ENCODE measurements at places on chromosomes 16 and 17.
A peak's percentile ranks its signal among the peaks of the same experiment; 100 is the strongest.

- no peak for DNase-seq
Measured at GRCh38 chr17:62676231-62676943, 48.9 kb downstream of the MRC2 start.

- DNase-seq = no peak
Measured at GRCh38 chr17:39525801-39526506, 64.7 kb downstream of the CDK12 start.

- no peak for DNase-seq
Measured at GRCh38 chr17:82544431-82545070, 25.0 kb downstream of the FOXK2 start.

DNA sequence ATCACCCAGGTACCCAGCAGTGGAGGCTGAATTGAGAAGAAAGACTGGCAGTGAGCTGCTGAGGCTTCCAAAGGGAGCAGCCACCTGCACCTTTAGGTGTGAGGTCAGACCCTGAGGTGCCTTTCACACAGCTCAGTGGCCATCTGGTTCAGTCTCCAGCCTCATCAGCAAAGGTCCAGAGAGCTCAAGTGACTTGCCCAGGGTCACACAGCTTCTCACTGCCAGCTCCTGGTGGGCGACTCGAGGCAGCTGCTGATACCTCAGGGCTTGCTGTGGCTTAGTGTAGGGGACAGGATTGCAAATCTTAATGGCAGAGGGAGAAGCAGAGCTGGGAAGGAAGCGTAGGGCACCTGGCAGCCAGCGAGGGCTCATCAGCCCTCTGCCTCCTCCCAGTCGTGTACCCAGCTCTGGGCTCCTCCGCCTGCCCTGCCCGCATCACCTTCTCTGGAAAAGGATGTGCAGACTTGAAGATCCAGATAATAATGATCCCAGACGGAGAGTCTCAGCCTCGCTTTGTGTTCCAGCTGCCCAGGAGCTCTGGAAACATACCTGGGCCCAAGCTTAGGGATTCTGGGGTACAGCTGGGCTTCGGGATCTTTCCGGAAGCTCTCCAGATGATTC, 165.3 kb upstream of the GSE1 start:
- no peak for DNase-seq

DNA sequence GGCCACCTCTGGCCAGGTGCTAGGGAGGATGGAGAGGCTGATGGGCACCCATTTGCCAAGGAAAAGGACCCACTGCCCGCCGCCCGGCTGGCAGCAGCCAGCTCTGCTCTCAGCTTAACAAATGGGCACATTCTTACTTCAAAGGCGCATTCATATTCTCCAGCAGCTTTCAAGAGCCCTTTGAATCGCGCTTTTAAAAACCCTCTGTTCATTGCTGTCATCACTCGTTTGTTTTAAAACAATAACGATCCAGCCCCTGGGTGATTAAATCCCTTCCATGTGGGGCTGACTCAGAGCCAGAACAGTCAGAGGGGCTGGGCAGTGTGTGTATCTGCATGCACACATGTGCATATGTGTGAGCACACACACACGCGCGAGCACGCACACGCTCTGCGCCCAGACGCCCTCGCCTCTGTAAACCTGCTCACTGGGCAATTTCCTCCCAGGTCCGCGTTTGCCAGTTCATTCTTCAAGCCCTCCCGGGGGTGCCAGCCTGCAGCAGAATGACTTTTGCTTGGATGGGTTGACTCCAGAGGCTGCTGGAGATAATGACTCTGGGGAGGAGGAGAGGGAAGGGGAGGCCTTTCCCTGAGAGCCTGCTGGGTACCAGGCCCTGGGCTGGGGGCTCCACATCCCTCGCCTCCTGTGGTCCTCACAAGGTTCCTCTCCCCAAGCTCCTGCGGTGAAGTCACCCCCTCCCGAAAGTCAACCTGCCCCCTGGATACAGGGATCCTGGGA, 133.1 kb downstream of the SDK2 start:
- DNase-seq = no peak

GRCh38 chr16:4806280-4806679, 3.8 kb upstream of the ROGDI start:
- no peak for DNase-seq

GRCh38 chr17:66714046-66715023, 120.6 kb upstream of the CACNG5 start:
- DNase-seq = no peak

- DNase-seq = no peak
Measured at GRCh38 chr16:12420661-12421209, 383.0 kb downstream of the CPPED1 start.

- no peak for DNase-seq
Measured at GRCh38 chr17:73874008-73874720, 229.9 kb upstream of the SDK2 start.

DNA sequence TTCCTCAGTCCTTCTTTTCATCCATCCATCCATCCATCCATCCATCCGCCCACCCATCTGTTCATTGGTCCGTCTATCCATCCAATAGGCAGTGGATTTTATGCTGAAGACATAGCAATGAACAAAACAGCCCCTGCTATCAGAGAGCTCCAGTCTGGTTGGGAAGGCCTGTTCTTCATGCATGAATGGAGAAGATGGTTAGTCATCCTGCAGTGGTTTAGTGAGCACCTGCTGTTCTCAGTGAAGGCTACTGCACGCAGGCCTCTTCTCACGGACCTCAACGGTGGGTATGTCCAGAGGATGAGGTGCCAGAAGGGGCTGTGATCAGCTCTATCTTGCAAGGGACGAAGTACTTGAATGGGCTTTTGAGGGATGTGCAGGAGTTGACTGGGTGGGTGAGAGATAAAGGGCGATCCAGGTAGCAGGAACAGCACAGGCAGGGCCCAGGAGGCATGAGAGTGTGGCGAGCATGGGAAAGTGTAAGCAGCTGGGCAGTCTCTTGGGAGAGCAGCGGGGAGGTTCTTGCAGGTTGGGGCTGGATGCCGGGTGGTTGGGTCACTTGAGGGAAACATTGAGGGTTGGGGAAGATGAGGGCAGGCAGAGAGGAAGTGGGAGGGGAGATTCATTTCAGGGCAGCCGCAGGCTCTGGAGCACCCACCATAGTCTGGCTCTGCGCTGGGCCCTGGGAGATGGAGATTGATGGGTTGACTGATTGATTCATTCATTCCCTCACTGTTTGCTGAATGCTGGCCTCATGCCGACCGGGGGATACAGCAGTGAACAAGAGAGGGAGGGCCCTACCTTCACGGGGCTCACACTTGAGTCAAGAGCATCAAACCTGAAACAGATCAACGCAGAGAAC, 115.0 kb upstream of the CIBAR2 start:
- no peak for DNase-seq

DNA sequence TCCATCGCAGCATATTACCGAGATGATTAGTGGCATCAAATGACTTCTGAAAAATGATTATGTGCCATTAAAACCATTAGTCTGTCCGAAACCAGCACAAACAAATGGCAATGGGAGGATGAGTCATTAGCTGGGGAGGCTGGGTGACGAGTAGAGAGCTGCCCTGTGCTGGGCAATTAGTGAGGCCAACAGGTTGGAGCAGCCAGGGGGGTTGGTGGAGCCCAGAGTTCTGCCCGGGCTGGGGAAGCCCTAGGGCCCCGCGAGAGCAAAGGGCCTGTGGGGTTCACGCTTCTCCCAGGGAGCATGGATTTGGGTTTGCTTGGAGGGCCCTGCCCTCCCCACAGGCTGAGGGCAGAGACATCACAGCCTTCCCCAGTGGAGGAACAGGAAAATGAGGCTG, 152.1 kb upstream of the RPL38 start:
- DNase-seq = no peak

- DNase-seq = no peak
Measured at GRCh38 chr16:49631187-49632041, 224.5 kb downstream of the ZNF423 start.

DNA sequence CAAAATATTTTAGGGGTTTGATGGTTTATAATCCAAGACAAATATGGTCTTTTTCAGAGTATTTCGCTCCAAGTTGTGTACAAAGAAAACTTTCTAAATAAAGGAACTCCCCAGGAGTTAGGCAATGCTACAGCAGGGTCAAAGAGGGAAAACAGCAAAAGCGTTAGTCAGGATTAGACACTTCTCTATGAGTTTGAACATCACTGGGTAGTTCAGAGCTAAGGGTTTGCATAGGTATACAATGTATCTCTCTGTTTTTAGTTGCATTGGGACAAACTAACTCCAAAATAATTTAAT, 34.8 kb downstream of the FAM20A start:
- DNase-seq = no peak

DNA sequence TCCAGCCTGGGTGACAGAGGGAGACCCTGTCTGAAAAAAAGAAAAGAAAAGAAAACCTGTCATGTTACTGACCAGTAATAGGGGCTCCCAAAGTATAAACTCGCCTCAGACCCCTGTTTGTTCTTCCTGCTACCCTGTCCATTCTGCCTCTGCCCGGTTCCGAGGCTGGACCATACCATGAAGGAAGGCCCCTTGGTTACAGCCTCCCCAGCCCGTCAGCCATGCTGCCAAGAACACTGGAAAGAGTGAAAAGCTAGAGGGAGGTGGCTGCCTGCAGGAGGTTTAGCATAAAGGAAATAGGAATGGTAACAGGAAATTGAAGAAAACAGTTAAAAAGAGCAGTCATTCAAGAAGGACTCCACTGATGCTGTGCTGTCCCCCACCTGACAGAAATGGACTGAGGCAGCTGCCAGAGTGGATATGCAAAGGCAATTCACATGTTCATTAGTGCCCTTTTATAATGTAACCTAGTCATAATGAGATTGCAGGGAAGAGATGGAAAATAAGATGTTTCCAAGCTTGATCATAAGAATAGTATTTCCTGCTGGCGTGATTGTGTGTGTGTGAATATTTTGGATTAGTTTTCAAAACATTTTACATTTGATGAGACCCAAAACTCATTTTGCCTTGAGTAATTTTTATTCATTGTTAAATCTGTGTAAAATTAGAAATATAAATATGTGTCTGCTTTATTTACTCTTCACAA, 102.6 kb downstream of the GOSR1 start:
- DNase-seq = no peak

DNA sequence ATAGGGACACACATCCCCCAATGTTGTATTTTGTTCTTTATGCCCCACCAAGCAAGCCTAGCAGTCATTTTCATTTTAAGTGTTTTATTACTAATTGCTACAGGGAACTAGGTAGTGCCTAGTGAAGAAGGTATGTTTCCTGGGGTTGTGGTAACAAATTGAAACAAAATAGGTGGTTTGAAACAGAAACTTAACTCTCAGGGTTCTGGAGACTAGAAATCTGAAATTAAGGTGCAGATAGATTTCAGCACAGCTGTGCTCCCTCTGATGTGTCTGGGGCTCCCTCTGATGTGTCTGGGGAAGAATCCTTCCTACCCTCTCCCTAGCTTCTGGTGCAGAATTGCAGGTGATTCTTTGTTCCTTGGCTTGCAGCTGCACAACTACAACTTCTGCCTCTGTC, 390.1 kb downstream of the ZFHX3 start:
- DNase-seq = no peak

- DNase-seq = no peak
Measured at GRCh38 chr16:30115238-30115637, 1.9 kb upstream of the GDPD3 start.

GRCh38 chr17:6599364-6599763, 41.1 kb downstream of the KIAA0753 start:
- no peak for DNase-seq

DNA sequence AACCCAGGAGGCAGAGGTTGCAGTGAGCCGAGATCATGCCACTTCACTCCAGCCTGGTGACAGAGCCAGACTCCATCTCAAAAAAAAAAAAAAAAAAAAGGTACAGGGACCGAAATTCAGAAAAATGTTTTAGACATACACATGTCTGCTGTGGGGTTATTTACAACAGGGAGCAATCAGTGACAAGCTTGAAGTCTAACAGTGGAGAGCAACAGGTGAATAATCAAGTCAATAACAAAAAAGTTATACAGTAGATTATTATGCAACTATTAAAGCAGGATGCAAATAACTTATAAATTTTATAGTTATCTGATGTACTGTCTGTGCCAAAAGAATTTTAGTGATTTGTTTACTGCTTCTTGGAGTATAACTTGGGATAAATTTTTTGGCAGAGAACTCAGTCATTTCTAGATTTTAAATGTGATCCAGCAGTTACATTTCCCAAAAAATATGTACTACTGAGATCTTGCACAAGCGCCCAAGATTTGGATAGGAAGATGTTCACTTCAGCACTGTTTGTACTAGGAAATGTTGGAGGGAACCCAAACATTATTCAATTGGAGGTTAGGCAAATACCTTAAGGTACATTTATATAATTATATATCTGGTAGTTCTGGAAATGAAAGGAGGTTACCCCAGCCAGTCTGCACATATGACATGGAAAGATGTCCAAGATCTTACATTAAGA, 34.1 kb downstream of the EEF2K start:
- no peak for DNase-seq

DNA sequence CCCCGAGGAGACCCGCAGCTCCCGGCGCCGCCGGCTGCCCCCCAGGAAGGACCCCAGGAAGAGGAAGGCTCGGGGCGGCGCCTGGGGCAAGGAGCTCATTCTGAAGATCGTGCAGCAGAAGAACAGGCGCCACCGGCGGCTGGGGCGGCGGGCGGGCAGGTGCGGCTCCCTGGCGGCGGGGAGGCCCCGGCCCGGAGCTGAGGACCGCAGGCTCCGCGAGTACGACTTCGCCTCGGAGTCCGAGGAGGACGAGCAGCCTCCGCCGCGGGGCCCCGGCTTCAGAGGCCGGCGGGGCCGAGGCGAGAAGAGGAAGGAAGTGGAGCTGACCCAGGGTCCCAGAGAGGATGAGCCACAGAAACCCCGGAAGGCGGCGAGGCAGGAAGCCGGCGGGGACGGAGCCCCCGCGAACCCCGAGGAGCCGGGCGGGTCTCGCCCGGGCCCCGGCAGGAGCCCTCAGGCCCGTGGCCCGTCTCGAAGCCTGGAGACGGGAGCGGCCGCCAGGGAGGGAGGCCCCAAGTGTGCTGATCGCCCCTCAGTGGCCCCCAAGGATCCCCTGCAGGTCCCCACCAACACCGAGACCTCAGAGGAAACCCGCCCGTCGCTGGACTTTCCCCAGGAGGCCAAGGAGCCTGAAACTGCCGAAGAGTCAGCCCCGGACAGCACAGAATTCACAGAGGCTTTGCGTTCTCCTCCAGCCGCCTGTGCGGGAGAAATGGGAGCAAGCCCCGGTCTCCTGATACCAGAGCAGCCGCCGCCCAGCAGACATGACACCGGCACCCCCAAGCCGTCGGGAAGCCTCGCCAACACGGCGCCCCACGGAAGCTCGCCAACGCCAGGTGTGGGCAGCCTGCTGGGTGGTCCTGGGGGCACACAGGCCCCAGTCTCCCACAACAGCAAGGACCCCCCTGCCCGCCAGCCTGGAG, 22.3 kb upstream of the ZFPM1 start:
- DNase-seq = peak; percentile 18
